ENCODE measurements at places on chromosomes 7 and 10.
A peak's percentile ranks its signal among the peaks of the same experiment; 100 is the strongest.

- DNase-seq: no peak
Observed at GRCh38 chr7:12007576-12007975, 175.6 kb upstream of the THSD7A start.

- no peak for DNase-seq
Observed at GRCh38 chr10:5467634-5468255, 31.6 kb downstream of the CALML5 start.

- no peak for DNase-seq
Observed at GRCh38 chr7:19557726-19558465, 150.9 kb downstream of the POLR1F start.

- DNase-seq: no peak
Observed at GRCh38 chr10:88901206-88901983, 21.4 kb downstream of the STAMBPL1 start.

- no peak for DNase-seq
Observed at GRCh38 chr7:94452239-94452638, 57.4 kb upstream of the CASD1 start.

- no peak for DNase-seq
Observed at GRCh38 chr10:113524120-113524519, 28.7 kb upstream of the HABP2 start.

DNA sequence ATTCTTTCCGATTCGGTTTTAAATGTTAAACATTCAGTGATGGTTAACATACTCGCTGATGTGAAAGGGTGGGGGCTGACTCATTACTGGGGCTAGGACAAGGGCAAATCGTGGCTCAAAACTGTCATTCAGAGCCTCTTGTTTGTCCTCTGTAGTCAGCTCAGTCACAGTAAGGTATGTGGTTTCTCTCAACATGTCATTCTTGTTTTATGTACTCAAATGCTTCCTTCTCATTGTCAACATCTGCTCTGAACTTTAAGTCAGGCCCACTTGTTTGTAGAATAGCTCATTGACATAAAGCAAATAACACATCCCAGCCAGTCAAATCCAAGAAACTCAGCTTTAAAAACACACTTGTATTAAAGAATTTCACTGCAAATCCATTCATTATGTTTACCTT, 7.3 kb downstream of the SLC16A9 start:
- DNase-seq: no peak

GRCh38 chr10:71211053-71211452, 1.3 kb upstream of the UNC5B start:
- DNase-seq: no peak

GRCh38 chr7:87784424-87784823, 91.7 kb downstream of the SLC25A40 start:
- DNase-seq: peak; percentile 18

DNA sequence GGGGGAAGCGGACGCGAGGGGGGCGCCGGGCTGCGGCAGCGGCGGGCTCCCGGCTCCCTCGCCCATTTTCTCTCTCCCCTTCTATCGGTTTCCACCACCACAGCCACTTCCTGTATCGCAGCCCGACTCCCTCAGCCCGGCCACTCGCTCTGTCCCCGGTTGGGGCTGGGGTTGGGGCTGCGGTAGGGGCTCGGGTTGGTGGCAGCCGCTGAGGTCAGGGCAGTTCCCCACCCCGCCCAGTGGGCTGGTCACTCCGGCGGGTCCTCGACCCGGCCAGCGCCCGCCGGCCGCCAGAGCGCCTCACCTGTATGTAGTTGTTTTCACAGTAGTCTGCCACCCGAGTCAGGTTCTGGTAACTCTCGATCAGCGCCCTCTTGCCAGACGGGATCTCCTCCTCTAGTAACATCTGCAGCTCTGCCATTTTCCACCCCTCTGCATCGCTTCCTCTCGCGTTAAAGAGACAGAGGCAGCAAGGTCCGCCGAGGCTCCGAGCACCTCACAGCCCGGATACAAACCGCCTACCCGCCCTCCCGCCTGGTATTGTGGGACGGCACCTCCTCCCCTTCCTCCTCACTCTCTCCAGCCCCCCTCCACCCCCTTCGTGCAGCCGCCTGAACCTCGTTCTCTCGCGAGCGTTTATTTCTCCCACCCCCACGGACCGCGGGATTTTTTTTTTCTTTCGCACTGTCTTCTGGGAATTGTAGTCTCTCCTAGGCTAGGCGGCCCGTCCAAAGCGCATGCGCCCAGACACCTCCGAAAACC, at the start of gene ABI1:
TSS of gene ABI1 (minus strand) at position 516 of the 762 bp plus-strand sequence. CDS start at position 421, 95 bp downstream.
- DNase-seq: peak; percentile 99

- DNase-seq: no peak
Observed at GRCh38 chr10:30702860-30703259, 73.3 kb upstream of the LYZL2 start.

DNA sequence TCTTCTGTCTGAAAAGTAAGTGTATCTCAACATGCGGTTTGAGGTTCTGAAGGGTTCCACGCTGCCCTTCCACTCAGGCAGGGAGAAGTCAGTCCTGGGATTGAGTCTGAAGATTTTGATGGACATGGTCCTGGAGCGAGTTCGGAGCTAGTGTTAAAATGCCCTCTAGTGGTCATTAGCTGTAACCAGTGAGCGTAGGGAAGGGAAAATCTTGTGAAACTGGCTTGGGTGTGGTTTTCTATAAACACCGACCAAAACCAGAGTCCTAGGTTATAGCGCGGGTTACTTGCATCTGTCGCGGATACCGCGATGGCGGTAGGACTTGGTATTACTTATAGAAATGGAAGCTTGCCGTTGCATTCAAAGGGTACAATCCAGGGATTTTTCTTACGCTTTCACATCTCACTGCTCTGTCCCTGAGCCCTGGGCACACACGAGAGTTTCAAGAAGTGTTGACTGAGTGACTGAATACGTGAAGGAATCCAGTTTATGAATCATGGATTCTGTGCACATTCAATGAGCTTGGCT, 348.2 kb upstream of the C7orf33 start:
- DNase-seq: peak; percentile 68

GRCh38 chr10:112792487-112793201, 157.4 kb upstream of the TCF7L2 start:
- peak; percentile 54 for DNase-seq

- no peak for DNase-seq
Observed at GRCh38 chr10:77773631-77774426, 136.2 kb upstream of the KCNMA1 start.

DNA sequence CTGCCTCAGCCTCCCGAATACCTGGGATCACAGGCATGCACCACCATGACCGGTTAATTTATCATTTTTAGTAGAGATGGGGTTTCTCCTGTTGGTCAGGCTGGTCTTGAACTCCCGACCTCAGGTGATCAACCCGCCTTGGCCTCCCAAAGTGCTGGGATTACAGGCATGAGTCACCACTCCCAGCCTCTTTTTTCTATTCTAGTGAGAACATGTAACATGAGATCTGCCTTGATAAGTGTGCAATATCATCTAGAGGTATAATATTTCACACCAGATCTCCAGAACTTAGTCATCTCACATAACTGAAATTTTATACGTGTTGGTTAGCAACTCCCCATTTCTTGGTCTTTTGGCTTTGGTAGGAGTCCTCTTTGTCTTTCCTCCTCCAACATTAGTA, 656.9 kb downstream of the CNTNAP2 start:
- no peak for DNase-seq

GRCh38 chr7:836429-836828, 4.2 kb downstream of the SUN1 start:
- DNase-seq: peak; percentile 62

DNA sequence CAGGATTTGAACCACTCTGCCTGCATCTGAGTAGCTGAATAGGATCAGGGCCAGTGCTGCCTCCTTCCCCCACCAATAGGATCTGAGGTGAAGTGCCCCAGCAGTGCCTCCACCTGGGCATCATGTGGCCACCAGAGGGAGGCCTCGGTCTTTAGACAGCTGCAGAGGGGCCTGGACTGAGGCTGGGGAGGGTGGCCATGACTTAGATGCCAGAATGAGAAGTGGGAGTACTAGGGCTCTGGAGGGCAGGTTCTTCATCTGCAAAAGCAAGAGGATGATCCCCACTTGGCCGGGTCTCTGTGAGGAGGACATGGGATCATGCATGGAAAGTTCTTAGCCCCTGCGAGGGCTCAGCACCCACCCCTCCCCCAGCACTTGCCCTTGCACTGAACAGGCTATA, 56.9 kb downstream of the NEUROG3 start:
- no peak for DNase-seq

Data from fibroblast of pulmonary artery (primary cell).